ENCODE measurements at places on chromosomes 3 and 15.

GRCh38 chr15:75646944-75647364 lies 758 bp upstream of the SNX33 start:
- peak overlapping the region; percentile 72 for H3K4me3 ChIP-seq
- peak overlapping the region; percentile 92 for H3K27ac ChIP-seq
- H3K4me1 ChIP-seq: no peaks in the 10 kb centered on the region

- H3K27me3 ChIP-seq: no peaks in the 10 kb centered on the region
- peak overlapping the region; percentile 66 for H3K4me3 ChIP-seq
- H3K27ac ChIP-seq: peak overlapping the region; percentile 95
- no peaks in the 10 kb centered on the region for H3K36me3 ChIP-seq
- no peaks in the 10 kb centered on the region for H3K4me1 ChIP-seq
These were observed 860 bp downstream of the ATG3 start for GRCh38 chr3:112560721-112561483.

DNA sequence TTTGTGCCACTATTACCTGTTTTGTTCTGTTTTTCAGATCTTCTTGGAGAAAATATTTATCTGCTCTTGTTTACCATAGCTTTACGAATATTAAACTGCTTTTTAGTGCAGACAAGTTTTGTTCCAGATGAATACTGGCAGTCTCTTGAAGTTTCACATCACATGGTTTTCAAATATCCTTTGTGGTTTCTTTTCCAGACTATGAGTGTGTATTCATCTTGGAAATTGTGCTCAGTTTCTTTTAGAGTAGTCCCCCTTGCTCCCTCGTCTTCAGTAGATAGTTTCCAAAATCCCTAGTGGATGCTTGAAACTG lies 1.2 kb downstream of the PIGB start:
- H3K4me1 ChIP-seq: no peaks in the 10 kb centered on the region
- no peaks in the 10 kb centered on the region for H3K36me3 ChIP-seq
- peak overlapping the region; percentile 77 for H3K4me3 ChIP-seq
- DNase-seq: no peak

DNA sequence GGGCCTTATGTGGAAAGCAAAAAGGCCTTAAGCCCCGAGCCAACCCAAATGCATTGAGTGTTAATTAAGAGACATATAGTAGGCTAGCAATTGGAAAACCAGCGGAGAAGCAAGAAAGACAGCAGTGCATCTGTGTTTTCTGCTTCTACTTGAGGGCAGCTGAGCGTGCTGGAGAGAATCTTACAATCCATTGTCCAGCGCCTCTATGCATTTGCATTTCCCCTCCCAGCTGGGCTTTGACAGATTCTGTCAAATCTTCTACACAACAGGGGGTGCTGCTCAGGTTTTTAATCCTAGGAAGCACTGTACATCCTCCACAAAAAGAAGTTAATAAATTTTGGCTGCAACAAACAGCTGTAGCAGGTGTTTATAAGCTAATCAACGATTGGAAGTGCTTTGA lies 23.9 kb downstream of the SSR3 start:
- no peak overlapping the region for H3K4me3 ChIP-seq
- peaks cover 6% of the 10 kb centered on the region for H3K4me1 ChIP-seq
- no peaks in the 10 kb centered on the region for H3K27me3 ChIP-seq
- DNase-seq: no peak

DNA sequence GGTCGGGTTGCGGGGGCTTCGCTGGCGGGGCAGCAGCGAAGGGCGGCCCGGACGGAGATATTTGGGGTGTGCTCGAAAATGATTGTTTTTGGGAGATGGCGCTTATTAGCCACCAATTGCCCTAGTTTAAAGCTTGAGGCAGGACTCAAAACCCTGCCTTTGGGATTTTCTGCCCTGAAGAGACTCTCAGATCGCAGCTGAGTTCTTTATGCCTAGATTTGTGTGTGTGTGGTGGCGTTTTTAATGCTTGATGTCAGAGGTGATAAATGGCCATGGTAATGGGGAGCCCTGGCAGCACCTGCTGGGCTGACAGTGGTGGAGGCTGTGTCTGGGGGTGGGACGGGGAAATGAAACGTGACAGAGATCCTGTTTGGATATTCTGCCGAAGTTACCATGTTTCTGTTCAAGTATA lies 604 bp downstream of the KCTD6 start:
- DNase-seq: no peak
- H3K27ac ChIP-seq: peak overlapping the region; percentile 65
- peak overlapping the region; percentile 94 for H3K4me3 ChIP-seq
- peaks cover 6% of the 10 kb centered on the region for H3K4me1 ChIP-seq
- no peaks in the 10 kb centered on the region for H3K27me3 ChIP-seq
- H3K36me3 ChIP-seq: no peaks in the 10 kb centered on the region

- H3K4me3 ChIP-seq: peak overlapping the region; percentile 40
- peaks cover 8% of the 10 kb centered on the region for H3K27me3 ChIP-seq
- H3K4me1 ChIP-seq: no peaks in the 10 kb centered on the region
These were observed 31.0 kb upstream of the ADAMTS17 start for GRCh38 chr15:100372739-100373119.

GRCh38 chr3:173013219-173013832 lies 127.7 kb downstream of the SPATA16 start:
- H3K4me3 ChIP-seq: no peak overlapping the region
- H3K36me3 ChIP-seq: no peaks in the 10 kb centered on the region
- no peaks in the 10 kb centered on the region for H3K27me3 ChIP-seq
- DNase-seq: no peak
- H3K27ac ChIP-seq: no peak overlapping the region

GRCh38 chr15:31598620-31599019 lies 272.0 kb downstream of the KLF13 start:
- no peak overlapping the region for H3K27ac ChIP-seq
- H3K27me3 ChIP-seq: no peaks in the 10 kb centered on the region
- H3K4me3 ChIP-seq: no peak overlapping the region
- no peaks in the 10 kb centered on the region for H3K4me1 ChIP-seq
- H3K36me3 ChIP-seq: no peaks in the 10 kb centered on the region
- no peak for DNase-seq

- no peaks in the 10 kb centered on the region for H3K4me1 ChIP-seq
- DNase-seq: no peak
- no peak overlapping the region for H3K27ac ChIP-seq
- no peaks in the 10 kb centered on the region for H3K27me3 ChIP-seq
- H3K36me3 ChIP-seq: no peaks in the 10 kb centered on the region
- no peak overlapping the region for H3K4me3 ChIP-seq
These were observed 66.0 kb downstream of the PEX5L start for GRCh38 chr3:179970746-179971145.

DNA sequence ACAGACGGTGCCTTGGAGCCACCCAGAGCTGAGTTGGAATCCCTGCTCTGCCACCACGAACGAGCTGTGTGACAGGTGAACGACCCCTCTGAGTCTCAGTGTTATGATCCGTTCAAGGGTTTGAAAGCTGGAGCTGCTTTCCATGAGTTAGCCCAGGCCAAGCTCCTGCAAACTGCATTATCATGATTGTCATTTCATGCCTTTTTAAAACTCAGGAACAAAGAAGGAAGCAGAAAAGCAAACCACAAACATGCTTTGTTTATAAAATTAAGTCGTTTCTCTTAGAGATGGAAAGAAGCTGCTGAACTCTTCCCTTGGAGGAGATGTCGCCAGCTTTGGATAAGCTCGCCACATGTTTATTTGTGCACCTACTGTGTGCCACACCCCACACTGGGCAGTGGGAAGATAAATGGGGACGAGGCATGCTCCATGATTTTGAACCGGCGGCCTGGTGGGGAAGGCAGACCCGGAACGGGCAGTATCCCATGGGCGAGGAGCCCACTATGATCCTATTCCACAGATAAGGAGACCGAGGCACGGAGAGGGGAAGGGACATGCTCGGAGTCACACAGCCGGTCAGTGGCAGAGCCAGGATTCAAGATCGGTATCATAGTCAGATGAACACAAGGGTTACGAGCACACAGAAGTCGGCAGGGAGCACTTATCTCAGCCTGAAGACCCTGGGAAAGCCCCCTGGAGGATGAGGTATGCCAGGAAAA lies 15.9 kb downstream of the HRH1 start:
- no peaks in the 10 kb centered on the region for H3K27me3 ChIP-seq
- no peak for DNase-seq
- no peaks in the 10 kb centered on the region for H3K4me1 ChIP-seq
- H3K36me3 ChIP-seq: no peaks in the 10 kb centered on the region
- no peak overlapping the region for H3K4me3 ChIP-seq

- no peak overlapping the region for H3K27ac ChIP-seq
- no peaks in the 10 kb centered on the region for H3K27me3 ChIP-seq
These were observed 13.8 kb downstream of the SPRED1 start for GRCh38 chr15:38266247-38266986.

DNA sequence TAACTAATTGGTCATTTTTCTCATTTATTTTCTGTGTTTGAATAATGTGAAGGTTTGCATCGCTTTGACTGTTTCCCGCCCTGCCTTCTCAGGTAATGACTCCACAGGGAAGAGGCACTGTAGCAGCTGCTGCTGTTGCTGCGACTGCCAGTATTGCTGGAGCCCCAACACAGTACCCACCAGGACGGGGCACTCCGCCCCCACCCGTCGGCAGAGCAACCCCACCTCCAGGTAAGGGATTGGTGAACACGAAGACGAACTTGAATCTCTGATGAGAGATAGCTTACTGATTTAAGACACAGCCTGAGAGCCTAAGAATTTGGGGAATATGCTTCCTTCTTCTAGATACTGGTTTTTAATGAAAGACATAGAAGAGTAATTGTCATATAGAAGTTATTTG lies 22.9 kb downstream of the SNRPN start:
- no peaks in the 10 kb centered on the region for H3K4me1 ChIP-seq
- H3K27me3 ChIP-seq: no peaks in the 10 kb centered on the region
- no peak overlapping the region for H3K27ac ChIP-seq
- H3K36me3 ChIP-seq: peaks cover 82% of the 10 kb centered on the region

DNA sequence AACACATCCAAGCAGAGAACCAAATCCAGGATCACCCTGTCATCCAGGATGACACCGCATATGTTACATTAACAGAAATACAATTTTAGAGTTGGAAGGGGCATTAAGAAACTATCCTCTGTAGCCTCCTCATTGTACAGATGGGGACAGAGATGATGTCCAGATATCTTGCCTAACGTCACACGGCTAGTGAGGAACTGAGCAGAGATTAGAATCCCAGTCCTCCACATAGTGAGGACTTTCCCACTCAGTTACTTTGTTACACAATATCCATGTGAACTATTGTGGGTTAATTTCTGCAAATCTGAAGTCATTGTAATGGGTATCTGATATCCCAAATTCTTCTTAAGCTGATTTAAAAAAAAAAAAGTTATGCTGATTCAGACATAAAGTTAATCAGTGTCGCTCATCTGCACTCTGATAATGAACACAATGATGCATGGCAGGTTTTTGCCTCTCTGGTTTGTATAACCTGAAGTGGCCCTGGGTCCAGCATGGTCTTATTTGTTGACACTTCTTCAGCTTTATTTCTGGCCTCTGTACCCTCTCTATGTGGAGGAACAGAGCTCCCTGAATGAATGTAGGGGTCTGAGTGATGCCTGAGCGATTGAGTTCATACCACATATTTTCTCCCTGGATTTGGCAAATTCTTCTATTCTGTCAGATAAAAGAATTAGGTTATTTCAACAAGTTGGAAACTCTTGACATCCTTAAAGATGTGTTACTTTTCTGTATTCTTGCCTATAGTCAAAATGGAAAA lies 76.0 kb upstream of the LIMD1 start:
- H3K27me3 ChIP-seq: no peaks in the 10 kb centered on the region
- DNase-seq: no peak
- no peaks in the 10 kb centered on the region for H3K36me3 ChIP-seq
- H3K4me1 ChIP-seq: no peaks in the 10 kb centered on the region
- no peak overlapping the region for H3K4me3 ChIP-seq
- H3K27ac ChIP-seq: no peak overlapping the region

All from Peyer's patch (tissue), 4 donors.